ENCODE measurements at places on chromosomes 6 and 20.

- no peak for DNase-seq
Observed at GRCh38 chr6:68726337-68726736, 91.3 kb downstream of the ADGRB3 start.

GRCh38 chr6:154909821-154910220, 85.3 kb upstream of the TIAM2 start:
- DNase-seq: no peak

DNA sequence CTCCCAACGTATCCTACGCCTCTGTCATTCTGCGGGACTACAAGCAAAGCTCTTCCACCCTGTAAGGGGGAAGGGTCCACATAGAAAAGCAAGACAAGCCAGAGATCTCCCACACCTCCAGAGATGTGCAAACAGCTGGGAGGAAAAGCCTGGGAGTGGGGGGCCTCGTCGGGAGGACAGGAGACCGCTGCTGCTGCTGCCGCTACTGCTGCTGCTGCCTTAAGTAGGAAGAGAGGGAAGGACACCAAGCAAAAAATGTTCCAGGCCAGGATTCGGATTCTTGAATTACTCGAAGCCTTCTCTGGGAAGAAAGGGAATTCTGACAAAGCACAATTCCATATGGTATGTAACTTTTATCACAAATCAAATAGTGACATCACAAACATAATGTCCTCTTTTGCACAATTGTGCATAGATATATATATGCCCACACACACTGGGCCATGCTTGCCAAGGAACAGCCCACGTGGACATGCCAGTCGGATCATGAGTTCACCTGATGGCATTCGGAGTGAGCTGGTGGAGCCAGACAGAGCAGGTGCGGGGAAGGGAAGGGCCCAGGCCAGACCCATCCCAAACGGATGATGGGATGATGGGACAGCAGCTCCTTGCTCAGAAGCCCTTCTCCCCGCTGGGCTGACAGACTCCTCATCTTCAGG, 108.8 kb upstream of the RAB32 start:
- no peak for DNase-seq

DNA sequence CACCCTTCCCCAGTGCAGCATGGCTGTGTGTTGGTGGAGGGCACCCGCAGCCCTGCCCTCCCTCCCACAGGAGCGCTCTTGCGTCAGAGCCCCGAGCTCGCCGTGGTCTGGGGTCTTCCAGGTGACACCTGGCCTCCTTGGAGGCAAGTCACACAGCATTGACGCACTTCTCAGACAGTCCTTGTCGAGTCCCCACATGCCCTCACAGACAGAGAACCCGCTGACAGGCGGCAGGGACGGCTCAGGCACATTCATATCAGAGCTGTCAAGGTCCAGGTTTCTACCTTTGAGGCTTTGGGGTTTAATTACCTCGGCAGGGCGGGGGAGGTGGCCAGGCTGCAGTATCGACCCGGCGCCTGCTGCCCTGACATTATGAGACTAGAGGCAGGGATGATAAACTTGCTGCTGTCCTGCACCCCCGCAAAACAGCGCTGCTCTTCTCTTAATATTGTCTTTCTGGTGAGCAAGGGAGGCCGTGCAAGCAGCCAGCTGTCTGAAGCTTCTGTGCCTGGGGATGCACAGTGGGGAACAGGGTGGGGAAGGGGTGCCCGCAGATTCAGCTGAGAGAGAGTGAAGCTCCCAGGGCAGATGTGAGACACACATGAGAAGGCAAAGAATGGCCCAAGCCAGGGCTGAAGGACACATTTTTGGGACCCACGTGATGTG, 4.7 kb downstream of the NPEPL1 start:
- DNase-seq: no peak

- no peak for DNase-seq
Observed at GRCh38 chr20:49272654-49273053, 5.2 kb downstream of the ZNFX1 start.

DNA sequence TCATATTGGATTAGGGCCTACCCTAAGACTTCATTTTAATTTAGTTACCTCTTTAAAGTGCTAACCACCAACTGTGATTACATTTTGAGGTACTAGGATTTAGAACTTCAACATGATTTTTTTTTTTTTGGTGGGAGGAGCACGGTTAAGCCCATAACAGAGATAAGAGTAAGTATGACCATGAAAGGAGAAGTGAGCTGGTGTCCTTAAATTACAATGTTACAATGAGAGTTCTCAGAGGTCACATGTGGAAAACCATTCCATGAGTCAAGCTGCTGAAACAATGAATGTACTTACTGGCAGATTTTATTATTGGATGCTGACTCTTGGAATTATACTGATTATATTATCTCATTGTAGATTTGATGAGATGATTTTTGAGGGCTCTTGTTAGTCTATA, 779.3 kb upstream of the CITED2 start:
- DNase-seq: no peak
